NCI-H1105 (cell line): ENCODE measurements at places on chromosomes 5 and 9.

DNA sequence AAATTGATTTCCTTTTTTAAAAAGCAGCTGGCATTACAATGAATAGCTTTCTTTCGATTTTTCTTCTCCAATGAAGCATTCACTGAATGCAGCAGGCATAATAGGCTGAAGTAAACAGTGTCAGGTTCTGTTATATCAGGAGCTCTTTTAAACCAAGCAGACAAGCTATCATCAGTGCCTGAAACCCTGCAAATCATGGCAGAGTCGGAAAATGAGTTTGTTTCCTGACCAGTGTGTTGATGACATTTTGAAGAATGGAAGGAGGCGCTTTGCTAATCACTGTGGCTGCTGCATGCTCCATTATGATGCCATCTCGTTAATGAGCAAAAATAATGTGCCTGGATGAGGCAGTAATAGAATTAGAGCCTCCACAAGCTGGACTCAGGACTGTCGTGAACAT is 284.5 kb downstream of the ZNF608 start:
- DNase-seq, result no peak

DNA sequence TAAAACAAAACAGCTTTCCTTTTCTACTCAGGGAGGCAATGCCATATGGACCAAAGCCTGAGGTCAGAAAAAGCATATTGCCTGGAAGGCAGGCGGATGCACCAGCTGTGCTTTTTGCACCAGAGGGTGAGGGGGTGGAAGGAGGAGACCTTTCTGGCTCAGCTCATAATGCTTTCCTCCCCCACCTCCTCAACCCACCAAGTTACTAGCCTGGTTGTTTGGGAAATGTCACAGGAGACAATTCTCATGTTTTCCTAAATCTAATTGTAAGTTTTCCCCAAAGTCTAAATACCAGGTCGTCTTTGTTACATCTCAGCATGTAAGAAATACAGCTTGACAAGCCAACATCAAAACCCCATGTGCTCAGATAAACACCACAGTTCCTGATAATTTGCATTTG is 72.6 kb upstream of the DMRTA1 start:
- DNase-seq, result no peak

GRCh38 chr9:87109231-87109631 is 161.9 kb upstream of the GAS1 start:
- DNase-seq, result no peak

- DNase-seq, result no peak
These were observed 470.6 kb downstream of the CCDC171 start for GRCh38 chr9:16023446-16023845.

GRCh38 chr5:100667161-100667630 is 132.0 kb downstream of the FAM174A start:
- DNase-seq, result no peak
